ENCODE measurements at places on chromosomes 4 and X.

- no peak for DNase-seq
Measured at GRCh38 chr4:149766135-149766534, 49.5 kb downstream of the IQCM start.

GRCh38 chr4:29861307-29861706 is 858.9 kb upstream of the PCDH7 start:
- no peak for DNase-seq

DNA sequence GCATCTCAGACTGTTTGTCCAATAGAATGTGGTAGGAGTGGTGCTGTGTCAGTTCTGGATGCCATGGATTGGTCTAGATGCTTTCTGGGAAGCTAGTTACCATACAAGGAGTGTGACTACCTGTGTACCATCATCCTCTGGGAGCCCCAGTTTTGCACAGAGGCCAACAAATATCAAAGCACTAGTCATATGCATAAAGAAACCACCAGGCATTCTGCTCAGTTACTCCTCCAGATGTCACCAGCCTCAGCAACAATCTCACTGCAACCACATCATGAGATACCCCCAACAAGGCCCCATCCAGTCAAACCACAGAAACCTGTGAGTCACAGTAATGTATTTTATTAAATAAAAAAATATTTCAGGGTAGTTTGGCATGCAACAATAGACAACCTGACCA is 435.8 kb upstream of the CPEB2 start:
- no peak for DNase-seq

DNA sequence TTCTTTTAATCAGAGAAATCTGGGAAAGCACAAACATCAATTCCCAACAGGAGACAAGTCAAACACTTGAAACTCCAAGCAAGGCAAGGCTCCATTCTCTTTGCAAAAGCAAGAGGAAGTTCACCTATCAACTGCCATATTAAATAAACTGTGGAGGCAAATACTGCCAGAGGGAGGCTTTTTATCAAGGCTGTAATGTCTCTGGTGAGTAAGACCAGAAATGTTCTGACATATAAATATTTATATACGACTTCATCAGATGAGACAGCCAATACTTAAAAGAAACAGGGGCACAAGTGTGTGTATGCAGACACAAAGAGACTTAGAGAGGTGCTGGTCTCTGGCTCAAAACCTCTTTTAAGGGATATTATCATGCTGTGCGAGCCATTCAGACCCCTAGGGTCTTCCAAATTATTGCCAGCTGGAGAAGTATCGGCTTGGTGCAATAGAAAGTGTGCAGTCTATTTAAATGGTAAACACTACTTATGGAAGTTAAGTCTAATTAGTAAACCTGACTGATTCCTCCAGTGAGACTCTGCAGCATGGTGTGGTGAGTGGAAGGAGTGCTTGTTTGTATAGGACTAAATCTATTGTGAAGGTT is 24.4 kb downstream of the DCX start:
- DNase-seq = no peak

DNA sequence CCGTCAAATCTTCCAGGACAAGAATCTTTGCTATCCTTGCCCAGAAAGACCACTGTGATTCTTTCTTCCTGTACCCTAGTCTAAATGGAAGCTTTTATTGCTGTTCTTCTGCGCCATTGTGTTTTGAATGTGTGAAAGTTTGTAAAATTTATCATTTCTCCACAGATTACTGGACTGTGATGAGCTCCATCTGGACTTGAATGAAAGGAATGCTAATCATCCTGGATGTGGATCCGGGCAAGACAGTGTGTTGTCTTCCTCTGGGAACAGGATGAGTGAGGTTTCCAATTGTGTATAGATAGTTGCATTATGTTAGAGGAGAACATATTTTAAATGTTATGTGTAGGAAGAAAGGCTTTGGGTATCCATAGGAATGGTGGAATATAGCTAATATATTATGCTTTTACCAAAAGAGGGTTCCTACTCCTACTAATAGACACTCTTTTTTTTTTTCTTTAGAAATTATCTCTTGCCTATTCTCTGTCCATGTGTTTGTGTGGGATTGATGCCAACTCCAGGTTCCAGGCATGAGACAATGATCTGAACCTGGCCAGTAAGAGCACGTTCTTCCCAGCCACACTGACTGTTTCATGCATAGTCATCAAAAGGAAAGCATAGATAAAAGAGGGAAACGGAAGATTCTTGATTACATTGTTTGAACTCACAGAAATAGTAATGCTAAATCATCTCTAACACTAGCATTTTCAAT is 803.6 kb upstream of the ADGRL3 start:
- no peak for DNase-seq

DNA sequence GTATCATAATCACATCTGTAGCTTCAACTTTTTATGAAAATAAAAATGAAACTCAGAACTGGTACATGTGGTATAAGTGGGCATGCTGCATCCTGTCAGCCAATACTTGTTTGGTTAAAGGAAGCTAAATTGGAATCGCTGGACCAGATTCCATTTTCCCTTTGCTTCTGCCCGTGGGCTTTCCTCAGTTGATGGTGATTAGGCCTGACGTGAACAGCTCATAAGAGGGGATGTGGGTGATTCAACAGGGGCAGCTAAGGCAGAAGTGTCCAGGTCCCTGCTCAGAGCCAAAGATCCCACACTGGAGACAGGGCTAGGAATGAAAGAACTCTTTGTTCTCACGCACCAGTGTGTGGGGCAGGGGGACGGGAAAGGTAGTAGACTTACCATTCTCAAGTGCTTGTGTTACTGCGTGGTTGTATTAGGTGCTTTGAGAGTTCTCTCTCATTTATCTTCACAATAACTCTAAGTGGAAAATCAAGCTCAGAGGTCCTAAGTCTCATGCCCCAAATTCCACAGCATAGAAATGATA is 63.2 kb upstream of the GUCY1A1 start:
- DNase-seq = no peak

Measured in germinal center (tissue), 1 donor.